Ammon's horn (tissue), 1 donor: ENCODE measurements at places on chromosomes 7 and 10.
A peak's percentile ranks its signal among the peaks of the same experiment; 100 is the strongest.

DNA sequence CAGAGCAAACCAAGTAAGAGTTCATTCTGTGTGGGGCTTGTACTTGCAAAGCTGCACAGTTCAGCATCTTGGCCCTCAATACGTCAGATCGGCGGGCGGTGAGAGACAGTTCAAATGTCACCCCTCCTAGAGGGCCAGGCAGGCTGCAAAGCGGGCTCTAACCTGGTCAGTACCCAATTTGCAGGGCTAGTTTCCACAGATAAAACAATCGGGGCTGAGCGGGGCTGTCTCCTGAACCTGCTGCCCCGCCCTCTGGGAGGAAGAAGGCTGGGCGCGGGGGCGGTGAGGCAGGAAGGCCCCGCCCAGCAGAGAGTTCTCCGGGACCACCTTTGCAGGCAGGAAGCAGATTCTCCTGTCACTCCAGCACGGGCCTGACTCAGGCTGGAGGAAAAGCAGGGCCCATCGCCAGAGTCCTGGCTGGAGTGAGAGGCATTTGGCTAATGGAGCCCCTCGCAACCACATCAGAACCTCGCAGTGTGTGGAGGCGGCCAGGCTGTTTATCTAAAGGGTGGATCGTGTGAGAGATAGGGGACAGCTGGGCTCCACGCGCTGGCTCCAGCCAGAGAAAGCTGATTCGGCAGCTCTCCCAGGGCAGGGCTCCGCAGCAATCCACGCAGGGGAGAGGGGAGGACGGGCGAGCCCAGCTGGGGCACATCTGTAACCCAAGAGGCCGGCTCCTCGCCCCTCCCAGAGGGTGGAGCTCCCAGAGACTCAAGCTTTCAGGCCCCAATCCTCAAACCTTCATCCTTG is 83.1 kb downstream of the SH3PXD2A start:
- peak; percentile 40 for DNase-seq

DNA sequence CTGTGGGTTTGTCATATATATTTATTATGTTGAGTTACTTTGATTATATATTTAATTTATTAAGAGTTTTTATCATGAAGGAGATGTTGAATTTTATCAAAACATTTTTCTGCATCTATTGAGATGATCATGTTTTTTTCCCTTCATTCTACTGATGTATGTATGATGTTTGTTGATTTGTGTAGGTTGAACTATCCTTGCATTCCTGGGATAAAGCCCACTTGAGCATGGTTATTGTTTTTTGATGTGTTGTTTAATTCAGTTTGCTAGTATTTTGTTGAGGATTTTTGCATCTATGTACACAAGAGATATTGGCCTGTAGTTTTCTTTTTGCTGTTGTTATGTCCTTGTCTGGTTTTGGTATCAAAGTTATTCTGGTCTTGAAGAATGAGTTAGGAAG is 31.1 kb downstream of the SCART1 start:
- no peak for DNase-seq

DNA sequence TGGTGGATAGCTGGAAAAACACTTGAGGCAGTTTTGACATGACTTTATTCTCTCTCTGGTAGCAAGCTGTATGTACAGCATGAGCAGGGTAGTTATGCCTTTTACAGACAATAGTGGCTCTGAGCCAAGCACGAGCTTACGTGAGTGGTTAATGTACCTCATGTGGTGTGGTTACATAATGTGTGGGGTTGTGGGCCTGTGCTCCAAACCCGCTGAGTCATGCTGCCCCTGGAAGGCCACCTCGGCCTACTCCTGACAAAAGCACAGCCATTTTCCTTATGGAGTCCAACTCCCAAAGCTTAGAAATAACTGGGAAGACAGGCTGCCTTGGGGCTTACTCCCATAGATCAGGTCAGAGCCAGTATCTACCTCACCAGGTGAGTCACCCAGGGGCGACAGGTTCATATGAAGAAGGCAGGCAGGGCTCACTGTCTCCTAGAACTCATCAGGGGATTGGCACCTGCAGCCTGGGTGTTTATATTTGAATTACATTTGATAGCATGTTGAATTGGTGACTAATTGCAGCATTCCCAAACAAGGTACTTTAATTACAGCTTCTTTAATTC is 404.5 kb downstream of the ADRA2A start:
- no peak for DNase-seq

DNA sequence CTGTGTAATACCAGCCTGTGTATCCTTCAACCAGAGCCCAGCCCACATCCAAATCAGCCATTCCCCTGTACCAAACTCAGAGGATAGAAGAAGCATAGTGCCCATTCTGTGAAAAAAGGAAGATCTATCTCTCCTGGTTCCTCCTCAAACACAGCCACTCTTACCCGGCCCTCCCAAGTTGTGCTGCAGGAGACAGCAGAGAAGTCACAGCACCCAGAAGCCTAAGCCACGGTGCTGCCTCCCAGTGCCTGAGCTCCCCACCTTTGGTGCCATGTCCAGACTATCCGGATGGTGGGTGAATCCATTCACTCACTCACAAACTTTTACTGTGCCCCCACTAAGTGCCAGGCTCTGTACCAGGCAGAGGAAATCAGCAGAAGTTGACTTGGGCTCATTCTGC is 166.0 kb upstream of the ZMIZ1 start:
- DNase-seq = no peak

DNA sequence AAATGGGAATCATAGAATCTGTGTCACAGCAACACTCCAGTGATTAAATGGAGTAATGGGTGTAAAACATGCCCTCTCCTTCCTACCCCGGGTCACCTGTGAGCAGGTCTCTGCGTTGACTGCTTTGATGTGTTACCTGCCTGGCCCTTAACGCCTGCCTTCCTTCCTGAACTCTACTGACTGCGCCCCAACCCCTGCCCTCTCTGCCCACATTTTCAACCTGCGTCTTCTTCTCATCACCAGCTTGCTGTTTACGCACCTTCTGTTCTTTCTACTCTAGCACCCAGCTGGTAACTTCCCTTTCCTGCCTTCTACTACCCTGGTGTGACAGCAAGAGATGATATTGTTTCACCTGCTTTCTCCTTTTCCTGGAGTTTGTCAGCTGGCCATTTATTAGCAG is 303.0 kb upstream of the LRGUK start:
- no peak for DNase-seq

- DNase-seq = no peak
Measured at GRCh38 chr10:44325157-44325556, 59.7 kb downstream of the CXCL12 start.

DNA sequence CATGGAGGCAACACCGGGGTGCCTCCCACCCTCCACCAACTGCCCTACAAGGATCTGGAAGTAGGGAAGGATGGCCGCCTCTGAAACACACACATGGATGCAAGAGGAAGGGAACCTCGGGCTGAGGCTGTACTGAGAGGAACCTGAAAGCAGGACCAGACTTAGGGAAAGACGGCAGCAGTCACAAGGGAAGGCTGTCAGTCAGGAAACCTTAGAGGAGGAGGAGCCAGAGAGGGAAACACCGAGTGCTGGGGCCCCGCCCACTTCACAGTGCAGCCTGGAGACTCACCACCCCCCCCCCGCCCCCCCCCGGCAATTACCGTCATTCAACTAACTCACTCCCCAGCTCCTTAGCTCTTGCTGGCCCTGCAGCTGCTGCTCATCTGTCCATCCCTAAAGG is 2.5 kb downstream of the CYREN start:
- DNase-seq = peak; percentile 43

DNA sequence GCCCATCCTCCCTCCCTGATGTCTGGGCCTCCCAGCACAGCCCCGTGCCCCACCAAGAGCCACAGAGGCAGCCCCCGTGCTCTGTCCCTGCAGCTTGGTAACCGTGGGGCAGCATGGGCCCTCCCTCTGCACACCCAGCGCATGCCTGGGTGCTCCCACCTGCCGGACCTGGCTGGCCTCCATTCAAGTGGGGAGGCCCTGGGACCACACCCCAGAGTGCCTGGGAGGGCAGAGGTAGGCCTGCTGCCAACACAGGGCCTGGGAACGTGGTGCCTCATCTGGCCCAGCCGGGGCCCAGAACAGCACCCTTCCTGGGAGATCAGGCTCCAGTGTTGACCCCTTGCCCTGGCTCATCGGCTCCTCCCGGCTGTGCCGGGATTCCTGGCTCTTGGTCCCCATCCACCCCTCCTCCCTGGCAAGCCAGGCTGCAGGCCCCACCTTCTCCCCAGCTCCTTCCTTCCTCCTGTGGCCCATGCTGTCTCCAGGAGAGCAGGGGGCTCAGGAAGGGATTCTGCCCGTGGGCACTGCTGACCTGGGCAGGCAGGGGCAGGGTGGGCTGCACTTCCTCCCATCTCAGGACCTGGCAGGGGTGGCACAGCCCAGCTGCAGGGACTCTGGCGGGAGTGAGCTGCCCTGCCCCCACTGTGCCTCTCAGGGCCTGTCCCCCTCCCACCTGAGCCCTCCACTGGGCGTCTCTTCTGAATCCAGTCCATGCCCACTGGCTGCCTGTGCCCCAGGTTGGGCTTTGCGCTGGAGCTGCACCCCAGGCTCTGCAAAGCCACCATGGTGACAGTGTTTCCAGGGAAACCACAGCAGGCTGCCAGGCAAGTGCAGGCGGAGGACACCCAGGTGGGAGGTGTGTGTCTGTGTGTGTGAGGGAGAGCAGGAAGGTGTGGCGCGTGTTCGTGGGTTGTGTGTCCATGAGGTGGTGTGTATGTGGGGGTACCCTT is 32.6 kb downstream of the PWWP2B start:
- peak; percentile 71 for DNase-seq

- peak; percentile 1 for DNase-seq
Measured at GRCh38 chr7:159028508-159029401, 115.9 kb downstream of the VIPR2 start.

DNA sequence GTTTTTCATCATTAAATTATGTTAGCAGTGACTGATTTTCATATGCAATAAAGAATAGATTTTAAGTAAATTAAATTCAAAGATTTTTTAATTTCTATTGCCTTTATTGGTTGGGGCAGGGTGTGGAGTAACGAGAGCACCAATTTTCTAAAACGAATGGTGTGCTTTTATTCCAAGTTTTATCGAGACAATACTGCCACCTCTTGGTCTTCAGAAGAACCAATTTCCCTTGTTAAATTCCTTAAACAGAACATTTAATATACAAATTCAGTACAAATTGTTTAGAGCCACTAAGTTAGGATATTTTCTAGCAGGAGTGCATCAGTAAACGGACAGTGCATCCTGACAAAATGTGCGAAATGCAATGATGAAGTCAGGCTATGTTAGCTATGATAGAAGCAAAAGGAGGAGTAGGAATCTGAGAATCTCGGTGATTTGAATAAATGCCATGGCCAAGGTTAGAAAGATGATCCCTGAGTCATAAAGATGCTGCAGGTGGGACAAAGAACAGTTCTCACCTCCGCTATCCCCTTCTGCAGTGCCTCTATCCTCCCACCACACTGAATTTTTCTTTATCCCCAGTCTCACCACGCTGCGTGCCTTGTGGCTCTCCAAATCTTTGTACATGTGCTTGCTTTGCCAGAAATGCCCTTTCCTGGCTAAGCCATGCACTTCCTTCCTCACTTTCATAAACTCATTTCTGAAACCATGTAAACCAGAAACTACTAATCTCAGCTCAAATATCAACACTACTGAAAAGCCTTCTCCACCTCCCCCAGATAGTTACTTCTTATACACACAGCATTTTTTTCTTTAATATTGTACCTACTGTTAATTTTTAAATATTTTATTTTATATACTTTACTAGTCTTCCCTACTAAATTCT is 31.9 kb upstream of the AGBL3 start:
- DNase-seq = peak; percentile 61

DNA sequence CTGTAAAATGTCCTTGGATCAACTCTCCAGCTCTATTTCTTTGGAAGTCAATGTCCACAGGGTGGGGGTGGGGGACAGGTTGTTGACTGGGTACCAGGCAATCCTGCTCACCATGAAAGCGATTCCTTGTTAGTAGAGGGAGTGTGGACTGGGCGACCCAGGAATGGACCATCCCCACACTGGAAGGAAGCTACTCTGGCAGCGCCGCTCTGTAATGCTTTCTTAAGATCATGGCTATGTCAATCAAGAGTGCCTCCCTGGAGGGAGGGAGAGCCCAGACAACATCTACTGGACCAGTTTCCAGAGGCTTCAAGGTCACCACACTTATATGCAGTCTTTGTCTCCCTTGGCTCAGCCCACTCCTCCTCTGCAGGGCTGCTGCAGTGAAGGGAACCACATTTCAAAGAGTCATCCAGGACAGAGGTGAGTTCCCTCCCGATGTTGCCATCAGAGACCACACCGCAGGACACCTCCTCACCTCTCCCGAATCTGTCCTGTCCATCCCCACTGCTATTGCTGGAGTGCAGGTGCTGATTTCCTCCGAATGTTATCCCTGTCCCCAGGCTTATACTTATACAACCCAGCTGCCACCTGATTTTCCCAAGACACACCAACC is 6.9 kb downstream of the GIMAP5 start:
- DNase-seq = no peak

- DNase-seq = no peak
Measured at GRCh38 chr7:80459776-80460510, 51.9 kb downstream of the GNAT3 start.

GRCh38 chr10:3935141-3935540 is 150.1 kb upstream of the KLF6 start:
- no peak for DNase-seq

DNA sequence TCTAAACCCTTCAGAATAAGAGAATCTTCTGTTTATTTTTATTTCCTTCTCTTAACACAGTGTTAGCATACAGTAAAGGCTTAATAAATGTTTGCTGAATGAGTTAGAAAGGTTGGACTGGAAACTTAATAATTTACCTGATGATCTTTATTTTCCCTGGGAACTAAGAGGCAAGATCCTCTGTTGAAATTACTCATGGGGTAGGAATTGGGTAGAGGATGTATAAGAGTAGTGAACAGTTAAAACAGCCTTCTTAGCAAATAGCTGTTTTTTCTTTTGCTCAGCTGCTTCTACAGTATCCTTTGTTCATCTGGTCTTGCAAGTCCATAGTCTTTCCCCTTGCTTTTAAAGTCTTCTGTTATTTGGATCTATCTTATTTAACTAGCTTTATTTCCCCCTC is 80.0 kb downstream of the AKAP9 start:
- DNase-seq = no peak

- peak; percentile 65 for DNase-seq
Measured at GRCh38 chr7:3094701-3095445, 51.2 kb upstream of the CARD11 start.

DNA sequence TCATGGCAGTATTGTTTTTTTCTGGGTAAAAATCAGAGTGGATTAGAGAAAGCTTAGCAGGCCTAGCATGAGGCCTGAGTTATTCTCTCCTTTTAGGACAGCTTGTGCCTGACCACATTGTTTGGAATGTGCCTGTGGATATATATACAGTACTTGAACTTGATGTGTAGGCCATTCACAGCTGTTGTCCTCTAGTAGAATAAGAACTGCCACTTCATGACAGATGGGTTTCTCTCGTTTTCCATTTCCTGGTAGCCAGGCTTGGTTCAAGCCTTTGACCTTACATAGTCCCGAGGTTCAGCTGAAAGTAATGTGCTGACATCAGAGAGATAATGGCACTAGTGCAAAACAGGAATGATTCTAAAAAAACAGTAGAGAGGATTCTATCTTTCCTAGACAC is 473.9 kb downstream of the AUTS2 start:
- no peak for DNase-seq
